ENCODE measurements at places on chromosomes 11 and 22.

GRCh38 chr11:122309262-122309925, 193.4 kb upstream of the BLID start:
- no peak for DNase-seq

DNA sequence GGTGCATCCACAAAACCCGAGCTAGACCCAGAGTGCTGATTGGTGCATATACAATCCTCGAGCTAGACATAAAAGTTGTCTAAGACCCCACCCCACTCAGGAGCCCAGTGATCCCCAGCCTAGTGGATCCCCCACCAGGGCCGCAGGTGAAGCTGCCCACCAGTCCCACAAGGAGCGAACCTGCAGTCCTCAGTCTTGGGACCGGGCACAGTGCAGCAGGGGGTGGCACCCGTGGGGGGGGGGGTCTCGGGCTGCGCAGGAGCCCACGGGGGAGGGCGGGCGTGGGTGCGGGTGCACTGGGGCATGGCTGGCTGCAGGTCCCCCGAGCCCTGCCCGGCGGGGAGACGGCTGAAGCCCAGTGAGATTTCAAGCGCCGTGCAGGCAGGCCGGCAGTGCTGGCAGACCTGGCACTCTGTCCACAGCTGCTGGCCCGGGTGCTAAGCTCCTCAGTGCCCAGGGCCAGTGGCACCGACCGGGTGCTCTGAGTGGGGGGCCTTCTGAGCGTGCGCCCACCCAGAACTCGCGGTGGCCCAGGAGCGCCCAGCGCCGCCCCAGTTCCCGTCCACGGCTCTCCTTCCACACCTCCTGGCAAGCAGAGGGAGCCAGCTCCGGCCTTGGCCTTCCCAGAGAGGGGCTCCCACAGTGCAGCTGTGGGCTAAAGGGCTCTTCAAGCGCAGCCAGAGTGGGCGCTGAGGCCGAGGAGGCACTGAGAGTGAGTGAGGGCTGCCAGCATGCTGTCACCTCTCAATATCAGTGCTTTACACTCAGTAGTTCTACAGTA, 989.1 kb downstream of the FAM181B start:
- DNase-seq: no peak

DNA sequence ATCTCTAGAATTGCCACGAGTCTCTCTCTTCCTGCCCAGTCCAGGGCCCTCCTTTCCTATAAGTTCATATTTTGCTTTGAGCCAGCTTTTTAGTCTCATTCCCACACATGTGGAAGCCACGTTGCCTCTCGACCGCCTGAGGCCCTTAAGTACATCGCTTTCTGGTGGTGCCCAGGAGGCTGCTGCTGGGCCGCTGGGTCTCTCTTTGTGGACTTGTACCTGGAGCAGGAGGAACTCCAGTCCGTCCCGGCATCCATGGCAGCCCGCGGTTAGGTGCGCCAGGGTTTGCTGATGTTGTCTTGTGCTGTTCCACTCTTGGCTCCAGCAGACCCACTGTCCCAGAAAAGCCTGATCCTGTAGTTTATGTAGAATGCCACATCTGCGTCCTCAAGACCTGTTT, 41.0 kb downstream of the NAT10 start:
- DNase-seq: no peak

DNA sequence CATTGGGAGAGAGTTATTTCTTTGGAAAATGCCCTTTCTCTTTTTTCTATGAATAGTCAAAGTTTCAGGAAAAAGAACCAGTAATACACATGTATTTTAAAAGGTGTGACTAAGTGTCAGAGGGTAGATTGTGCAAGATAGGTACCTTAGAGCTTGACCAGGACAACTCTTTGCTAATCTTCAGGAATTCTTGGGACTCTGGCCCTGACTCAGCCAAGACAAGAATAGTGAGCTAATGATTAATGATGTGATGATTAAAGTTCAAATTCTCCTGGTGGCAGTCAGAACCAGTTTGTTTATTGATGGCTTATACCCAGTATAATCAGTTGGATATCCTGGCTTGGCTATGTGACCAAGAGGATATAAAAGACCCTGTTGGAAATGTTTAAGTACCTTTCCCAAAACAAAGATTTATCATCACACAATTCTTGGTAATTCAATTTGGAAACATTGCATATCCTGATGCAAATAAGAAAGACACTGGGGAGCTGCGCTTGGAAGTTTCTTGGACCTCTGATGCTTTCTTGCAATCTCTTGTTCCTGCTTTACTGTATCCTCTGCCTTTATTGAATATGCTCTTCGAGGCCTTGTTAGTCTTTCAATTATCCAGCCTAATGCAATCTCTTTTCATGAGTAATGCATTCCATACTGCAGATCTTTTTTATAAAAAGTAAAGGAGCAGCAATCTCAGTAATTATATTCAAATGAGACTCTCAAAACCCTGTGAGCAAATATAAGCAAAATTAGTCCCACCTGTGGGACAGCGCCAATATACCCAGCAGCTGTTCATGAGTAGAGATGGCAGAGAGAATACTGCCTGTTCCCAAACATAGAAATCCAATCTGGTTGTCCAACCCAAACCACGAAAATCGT, 48.0 kb upstream of the CEP126 start:
- DNase-seq: no peak

- no peak for DNase-seq
Observed at GRCh38 chr22:37631448-37632173, 7.9 kb upstream of the SH3BP1 start.
